DND-41 (cell line): ENCODE measurements at places on chromosomes 11 and 22.

- no peak for DNase-seq
Observed at GRCh38 chr11:66071381-66071801, 1.3 kb downstream of the PACS1 start.

- DNase-seq, result no peak
Observed at GRCh38 chr11:118623269-118623655, 15.8 kb downstream of the PHLDB1 start.

GRCh38 chr11:128741511-128741910 lies 47.6 kb downstream of the FLI1 start:
- DNase-seq, result no peak

DNA sequence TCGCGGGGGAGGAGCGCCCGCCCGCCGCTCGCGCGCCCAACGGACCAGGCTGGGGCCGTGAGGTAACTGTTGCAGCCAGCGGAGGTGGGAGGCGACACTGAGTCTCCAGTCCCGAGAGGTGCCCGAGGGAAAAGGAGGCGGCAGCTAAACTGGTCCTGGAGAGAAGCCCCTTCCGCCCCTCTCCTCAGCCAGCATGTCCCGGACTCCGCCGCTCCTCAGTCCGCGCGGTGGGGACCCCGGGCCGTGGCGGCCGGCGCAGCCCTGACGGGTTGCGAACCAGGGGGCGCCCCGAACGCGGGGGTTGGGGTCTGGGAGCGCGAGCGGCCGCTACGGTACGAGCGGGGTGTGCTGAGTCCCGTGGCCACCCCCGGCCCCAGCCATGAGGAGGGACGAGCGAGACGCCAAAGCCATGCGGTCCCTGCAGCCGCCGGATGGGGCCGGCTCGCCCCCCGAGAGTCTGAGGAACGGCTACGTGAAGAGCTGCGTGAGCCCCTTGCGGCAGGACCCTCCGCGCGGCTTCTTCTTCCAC lies at the start of gene PDE3B:
Gene PDE3B, plus strand, starts transcription at position 108 of the 529 bp plus-strand sequence. Its CDS starts 272 bp downstream, at position 380.
- DNase-seq, result peak; percentile 74

DNA sequence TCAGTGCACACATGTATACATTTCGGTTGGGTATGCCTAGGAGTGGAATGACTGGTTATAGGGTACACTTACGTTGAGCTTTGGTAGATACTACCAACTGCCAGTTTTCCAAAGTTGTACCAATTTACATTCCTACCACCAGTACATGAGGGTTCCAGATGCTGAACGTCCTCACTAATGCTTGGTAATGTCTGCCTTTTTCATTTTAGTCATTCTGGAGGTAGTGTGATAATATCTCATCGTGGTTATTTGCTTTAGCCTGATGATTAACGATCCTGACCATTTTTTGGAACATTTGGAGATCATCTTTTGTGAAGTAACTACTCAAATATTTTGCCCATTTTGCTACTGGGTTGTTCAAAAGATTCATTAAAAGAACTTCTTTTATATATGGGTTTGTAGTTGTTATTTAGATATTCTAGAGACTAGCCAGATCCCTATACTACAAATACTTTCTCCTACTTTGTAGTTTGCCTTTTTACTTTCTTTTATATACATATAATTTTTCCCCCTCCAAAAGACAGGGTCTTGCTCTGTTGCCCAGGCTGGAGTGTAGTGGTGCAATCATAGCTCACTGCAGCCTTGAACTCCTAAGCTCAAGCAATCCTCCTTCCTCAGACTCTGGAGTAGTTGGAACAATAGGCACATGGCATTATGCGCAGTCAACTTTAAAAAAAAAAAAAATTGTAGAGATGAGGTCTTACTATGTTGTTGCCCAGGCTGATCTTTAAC lies 62.1 kb downstream of the RBFOX2 start:
- no peak for DNase-seq

DNA sequence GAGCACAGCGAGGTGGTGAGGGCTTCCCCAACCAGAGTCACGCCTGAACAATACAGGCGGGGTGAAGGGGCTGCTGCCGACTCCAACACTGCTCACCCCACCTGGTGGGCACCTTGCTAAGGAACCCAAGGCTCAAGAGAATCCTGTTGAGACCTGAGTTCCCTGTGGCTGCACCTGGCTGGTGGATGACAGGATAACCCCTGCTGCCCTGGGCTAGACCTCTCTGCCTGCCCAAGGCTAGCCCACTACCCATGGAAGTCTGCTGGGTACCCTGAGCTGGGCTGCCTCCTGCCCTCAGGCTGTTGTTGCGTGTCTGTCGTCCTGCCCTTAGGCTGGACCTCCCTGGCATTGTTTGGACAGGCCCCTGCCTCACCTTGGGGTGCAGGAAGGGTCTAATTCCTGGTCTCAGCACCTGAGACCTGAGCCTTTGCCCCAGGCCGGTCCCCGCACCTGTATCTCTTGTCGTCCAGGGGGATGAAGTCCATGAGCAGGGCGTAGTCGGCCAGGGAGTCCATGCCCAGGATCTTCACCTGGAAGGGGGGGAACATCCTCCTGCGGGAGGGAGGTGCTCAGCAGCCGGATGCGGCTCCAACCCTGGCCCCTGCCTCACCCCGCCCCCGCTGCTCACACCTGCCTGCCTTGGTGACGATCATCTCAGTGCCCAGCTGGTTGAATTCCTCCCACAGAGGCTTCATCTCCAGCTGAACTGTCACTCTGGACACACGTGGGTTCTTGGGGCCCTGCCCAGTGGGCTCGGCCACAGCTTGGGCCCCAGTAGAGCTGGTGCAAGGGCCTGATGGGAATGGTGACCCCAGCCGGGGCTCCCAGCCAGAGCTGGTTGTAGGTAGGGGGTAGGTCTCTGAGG lies 4.9 kb upstream of the NUDT8 start:
- DNase-seq, result no peak

DNA sequence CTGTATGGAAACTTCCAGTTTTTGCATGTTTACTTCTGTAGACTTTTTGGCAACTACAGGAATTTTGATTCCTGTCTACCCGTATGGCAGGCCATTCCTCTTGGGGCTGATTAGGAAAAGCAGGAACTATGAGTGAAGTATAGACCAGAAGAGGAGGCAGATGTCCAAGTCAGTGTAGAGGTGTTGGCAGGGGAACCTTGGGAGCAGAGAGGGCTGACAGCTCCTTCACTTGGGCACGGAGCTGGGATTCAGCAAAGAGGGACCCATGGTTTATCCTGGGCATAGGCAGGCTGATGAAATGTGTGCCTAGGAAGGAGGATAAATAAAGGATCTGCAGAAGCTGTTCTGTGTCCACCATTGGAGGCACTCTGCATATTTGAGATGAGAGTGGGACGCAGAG lies 33.1 kb downstream of the TREH start:
- no peak for DNase-seq

GRCh38 chr11:8772571-8773519 lies 90.3 kb downstream of the RPL27A start:
- no peak for DNase-seq

DNA sequence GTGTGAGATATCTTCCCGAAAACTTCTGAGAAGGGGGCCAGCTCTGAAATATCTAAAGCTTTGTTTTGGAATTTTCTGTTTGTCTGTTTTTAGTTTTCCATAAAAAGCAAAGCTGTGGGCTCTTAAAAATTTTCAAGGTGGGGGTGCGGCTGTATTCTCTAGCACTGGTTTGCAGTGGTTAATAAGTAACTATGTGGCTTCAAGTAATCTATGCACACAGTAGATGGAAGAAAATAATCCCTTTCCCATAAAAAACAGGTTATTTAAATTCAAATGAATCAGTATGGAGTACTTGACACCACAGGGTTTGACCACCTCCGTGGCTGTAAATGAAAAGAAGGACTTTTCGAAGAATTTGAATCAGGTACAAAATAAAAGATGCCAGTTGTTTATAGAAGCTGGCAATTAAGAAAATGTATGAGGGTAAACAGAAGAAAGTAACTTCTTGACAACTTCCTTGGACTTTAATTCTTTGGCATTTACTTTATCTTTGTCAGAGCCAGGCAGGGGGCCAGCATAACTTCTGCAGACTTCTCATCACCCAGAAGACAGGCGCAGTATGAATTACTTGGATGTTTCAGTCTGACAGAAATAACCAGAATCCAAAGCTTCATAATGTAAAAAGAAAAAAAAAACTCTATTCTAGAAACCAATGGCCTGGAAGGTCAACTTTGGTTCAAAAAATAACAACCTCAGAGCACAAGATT lies 981.0 kb downstream of the DLG2 start:
- DNase-seq, result no peak

- peak; percentile 69 for DNase-seq
Observed at GRCh38 chr11:123062892-123063825, 1.2 kb upstream of the HSPA8 start.

GRCh38 chr22:32265882-32266767 lies 11.0 kb upstream of the SLC5A4 start:
- peak; percentile 67 for DNase-seq

DNA sequence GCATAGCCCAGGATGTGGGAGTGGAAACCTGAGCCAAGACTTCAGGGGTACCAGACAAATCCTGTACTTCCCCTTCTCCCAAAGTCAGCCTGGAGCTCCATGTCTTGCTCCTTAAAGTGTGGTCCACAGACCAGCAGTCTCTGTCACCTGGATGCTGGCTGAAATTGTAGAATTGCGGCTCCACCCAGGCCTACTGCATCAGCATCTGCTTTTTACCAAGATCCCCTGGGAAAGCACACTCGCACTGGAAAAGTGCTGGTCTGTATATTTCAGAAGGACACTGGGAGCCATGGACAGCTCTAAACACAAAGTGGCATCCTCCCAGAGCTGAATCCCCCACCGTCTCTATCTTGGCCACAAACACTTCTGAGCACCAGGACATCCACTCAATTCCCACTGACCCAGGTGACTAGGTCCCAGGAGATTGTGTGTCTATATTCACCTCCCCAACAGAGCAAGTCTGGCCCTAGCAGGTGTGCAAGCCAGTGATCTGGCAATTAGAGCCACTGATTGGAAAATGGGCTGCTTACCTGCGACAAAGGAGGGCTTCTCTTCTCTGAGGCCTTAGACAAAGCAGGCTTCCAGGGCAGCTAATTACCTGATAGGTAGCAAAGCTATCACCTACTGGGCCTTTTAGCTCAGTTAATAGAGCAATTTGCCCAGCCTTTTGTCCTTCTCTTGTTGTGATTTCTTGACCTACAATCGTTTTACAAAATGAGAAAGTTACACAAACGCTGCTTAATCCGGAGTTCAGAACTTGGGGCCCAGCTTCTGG lies 443.3 kb downstream of the MN1 start:
- no peak for DNase-seq
